ENCODE measurements at places on chromosomes 2 and 18.
A peak's percentile ranks its signal among the peaks of the same experiment; 100 is the strongest.

GRCh38 chr2:20985062-20985461, 58.8 kb downstream of the APOB start:
- no peak overlapping the region for H3K4me3 ChIP-seq
- no peak for DNase-seq
- peaks cover 40% of the 10 kb centered on the region for H3K27me3 ChIP-seq
- H3K36me3 ChIP-seq = no peaks in the 10 kb centered on the region
- no peak overlapping the region for H3K27ac ChIP-seq
- no peaks in the 10 kb centered on the region for H3K4me1 ChIP-seq

GRCh38 chr2:9403924-9404323, 19.4 kb downstream of the ITGB1BP1 start:
- H3K27ac ChIP-seq = no peak overlapping the region
- no peak overlapping the region for H3K4me3 ChIP-seq
- no peaks in the 10 kb centered on the region for H3K36me3 ChIP-seq
- no peak for DNase-seq

DNA sequence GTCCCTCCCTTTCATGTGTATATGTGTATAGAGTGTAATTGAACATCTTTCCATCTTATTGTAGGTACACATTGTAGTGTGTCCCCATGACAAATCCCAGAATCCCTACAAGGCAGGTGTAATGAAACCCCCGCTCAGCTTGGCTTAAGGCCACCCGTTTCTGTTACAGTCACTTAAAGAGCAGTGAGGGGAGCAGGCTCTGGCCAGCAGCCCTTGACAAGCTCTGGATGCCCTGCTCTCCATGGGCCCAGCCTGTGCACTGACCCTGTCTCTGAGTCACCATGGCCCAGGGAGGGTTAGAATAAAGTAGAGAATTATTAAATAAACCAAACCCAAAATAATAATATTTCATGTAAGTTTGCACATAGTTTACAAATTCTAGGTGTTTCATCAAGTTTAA, 17.2 kb upstream of the MAL start:
- no peak overlapping the region for H3K27ac ChIP-seq
- H3K4me1 ChIP-seq = peaks cover 6% of the 10 kb centered on the region
- no peak for DNase-seq

- H3K4me1 ChIP-seq = peaks cover 11% of the 10 kb centered on the region
- H3K4me3 ChIP-seq = no peak overlapping the region
- DNase-seq = no peak
- H3K27me3 ChIP-seq = no peaks in the 10 kb centered on the region
These were observed 41.1 kb downstream of the RAB3GAP1 start for GRCh38 chr2:135093193-135093592.

DNA sequence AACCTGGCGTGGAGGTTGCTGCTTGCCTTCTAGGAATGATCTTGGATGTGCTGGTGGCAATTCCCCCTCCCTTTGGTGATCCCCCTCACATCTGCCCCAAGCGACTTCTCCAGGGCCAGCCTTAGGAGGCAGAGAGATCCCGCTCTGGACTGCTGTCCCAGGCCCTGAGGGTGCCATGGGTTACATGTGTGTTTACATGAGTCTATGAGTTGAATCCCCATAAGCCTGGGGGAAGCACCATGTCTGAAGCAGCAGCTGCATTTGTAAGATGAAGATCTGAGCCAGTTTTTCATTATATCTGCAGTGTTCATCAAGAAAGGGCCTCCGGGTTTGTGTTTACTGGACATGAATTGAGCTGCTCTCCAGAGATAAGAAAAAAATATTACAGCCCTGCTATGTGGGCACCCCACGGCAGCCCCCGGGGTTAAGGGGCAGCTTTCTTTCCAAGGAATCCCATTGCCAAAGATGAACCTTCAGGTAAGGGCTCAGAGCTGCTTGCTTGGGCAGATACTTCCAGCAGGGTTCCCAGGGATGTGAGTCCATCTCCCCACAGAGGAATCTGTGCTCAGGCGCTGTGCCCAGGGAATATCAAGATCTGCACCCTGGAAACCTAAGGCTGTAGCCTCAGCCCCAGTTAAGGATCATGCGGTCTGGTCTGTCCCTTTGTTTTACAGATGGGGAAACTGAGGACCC, 46.0 kb downstream of the MRPS5 start:
- peak overlapping the region; percentile 85 for H3K4me3 ChIP-seq
- peak overlapping the region; percentile 94 for H3K27ac ChIP-seq
- no peaks in the 10 kb centered on the region for H3K36me3 ChIP-seq
- H3K4me1 ChIP-seq = peaks cover 53% of the 10 kb centered on the region
- no peaks in the 10 kb centered on the region for H3K27me3 ChIP-seq

DNA sequence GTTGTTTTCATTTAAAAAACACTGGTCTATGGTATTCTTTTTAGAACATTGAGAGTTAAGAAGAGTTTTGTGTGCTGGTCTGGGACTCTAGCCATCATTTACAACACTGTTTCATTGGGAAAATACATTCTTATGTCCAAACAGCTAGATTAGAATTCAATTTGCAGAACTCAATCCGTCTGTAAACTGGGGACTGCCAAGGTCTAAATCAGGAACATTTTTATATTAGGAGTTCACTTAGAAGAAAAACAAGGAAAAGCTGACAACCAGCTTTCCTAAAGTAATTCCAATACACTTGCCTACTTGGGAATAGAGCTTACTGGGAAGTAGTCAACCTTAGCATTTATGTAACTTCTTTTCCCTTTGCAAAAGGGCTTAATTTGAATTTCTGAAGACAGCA, 91.5 kb upstream of the RNF152 start:
- H3K27me3 ChIP-seq = peaks cover 14% of the 10 kb centered on the region
- no peaks in the 10 kb centered on the region for H3K36me3 ChIP-seq
- DNase-seq = no peak
- H3K4me3 ChIP-seq = no peak overlapping the region

DNA sequence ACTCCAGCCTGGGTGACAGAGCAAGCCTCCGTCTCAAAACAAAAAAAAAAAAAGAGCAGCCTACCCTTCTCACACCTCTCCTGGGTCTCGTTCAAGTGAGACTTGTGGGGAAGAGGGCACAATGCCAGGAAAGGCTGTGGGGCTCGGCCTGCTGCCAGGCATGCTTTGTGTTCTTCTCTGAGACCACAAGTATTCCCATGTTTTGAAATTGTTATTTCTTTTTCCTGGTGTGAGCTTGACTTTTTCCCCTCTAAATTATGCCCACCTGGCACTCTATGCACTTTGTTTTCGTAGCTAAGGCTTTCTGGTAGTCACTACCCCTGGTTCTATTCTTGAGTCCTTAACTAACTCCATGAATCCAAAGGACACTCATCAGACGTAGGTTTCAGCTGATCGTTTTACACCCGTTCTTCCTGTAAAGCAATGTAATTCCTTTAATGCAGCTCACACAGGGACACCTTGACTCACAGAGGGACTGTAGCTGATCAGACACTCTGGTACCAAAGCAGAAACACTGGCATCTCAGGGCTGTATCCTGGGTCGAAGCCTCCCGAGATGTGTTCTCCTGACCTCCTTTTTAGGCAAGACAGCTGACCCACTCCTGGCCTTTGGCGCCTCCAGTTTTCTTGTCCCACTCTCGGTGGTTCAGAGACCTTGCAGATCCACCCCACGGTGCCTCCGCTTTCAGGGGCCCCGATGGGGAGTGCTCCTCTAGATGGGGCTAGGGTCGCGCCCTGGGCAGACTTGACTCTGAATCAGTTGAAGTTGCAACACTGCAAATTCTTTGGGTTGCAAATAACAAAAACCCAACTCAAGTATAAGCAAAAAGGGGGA, 193.3 kb upstream of the AGAP1 start:
- H3K27me3 ChIP-seq = peaks cover 29% of the 10 kb centered on the region
- H3K27ac ChIP-seq = no peak overlapping the region
- no peaks in the 10 kb centered on the region for H3K4me1 ChIP-seq
- no peak for DNase-seq
- no peaks in the 10 kb centered on the region for H3K36me3 ChIP-seq

DNA sequence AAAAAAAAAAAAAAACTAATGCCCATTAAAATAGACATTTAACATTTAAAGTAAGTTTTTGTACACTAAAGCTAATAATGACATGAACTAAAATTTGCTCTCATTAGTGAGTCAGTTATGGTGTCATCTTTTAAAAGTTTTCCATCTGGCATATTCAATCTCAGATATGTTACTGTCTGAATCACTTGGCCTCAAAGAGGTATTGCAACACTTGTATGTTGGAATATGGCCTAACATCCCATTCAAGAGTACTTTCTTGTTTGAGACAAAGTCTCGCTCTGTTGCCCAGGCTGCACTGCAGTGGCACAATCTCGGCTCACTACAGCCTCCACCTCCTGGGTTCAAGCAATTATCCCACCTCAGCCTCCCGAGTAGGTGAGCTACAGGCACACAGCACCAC, 169.7 kb downstream of the TMEM163 start:
- H3K4me3 ChIP-seq = no peak overlapping the region
- peaks cover 33% of the 10 kb centered on the region for H3K27me3 ChIP-seq

- H3K4me3 ChIP-seq = no peak overlapping the region
- H3K4me1 ChIP-seq = no peaks in the 10 kb centered on the region
- H3K27ac ChIP-seq = no peak overlapping the region
- DNase-seq = no peak
These were observed 76.1 kb downstream of the CABYR start for GRCh38 chr18:24214913-24215312.

DNA sequence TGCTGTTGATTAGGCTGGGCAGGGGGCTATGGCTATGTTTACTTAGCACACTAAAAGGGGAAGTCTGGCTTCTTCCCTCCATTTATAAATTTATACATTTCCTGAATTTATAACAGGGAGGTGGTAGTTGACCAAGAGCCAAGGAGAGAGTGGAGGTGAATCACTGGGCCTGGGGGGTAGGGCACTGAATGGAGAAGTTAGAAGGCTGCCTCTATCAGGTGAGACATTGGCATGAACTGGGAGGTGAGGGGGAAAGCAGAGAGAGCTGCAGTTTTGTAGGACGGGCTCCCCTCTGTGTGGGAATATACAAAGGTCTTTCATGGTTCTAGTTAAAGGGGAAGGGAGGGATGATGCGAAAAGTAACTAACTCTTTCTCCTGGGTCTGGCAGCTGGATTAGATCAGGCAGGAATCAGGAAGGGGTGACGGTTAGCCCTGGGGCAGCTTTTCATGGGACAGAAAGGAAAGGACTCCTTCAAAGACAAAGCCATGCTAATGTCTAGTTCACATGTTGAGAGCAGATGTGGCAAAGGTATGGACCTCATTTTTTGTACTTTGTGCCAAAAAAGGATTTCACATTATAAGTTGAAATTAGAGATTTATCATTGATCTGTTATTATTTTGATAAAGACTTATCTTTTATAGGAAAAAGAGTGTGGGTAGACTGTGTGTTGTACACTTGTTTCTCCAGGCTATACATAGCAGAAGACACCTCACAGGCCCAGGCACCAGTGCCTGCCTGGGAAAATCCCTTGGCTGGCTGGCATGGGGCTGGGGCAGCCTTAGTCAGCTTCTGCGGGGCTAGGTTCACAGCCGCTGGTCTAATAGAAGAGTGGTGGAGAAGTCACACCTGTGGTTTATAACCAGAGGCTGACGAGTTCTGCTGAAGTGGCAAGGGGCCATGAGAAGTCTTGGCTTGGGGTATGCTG, 158.7 kb downstream of the CLIP4 start:
- H3K27me3 ChIP-seq = peaks cover 86% of the 10 kb centered on the region

GRCh38 chr2:148875387-148876051, 492 bp downstream of the KIF5C start:
- peaks cover 3% of the 10 kb centered on the region for H3K36me3 ChIP-seq
- peak; percentile 18 for DNase-seq
- peaks cover 14% of the 10 kb centered on the region for H3K4me1 ChIP-seq
- H3K27ac ChIP-seq = peak overlapping the region; percentile 84
- H3K27me3 ChIP-seq = peaks cover 13% of the 10 kb centered on the region

DNA sequence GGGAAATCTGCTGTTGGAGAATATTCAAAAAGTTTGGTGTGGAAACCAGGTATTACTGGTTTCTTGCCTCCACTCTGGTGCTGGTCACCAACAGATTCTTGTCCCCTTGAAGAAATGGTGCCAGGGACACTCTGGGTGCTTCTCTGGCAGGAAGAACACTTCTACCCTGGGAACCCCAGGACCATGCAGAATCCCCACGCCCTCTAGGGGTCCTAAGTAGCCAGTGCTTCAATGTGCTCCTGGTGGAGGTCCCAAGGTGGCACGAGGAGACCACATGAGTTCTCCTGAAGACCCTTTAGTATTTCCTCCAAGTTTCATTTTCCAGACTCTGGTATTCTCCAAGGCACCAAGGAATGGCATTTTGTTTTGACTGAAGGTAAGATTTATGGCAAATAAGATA, 380.6 kb downstream of the TSN start:
- no peak overlapping the region for H3K4me3 ChIP-seq
- DNase-seq = no peak
- no peaks in the 10 kb centered on the region for H3K4me1 ChIP-seq
- no peaks in the 10 kb centered on the region for H3K36me3 ChIP-seq
- no peaks in the 10 kb centered on the region for H3K27me3 ChIP-seq
- no peak overlapping the region for H3K27ac ChIP-seq

- H3K4me3 ChIP-seq = no peak overlapping the region
- H3K36me3 ChIP-seq = no peaks in the 10 kb centered on the region
- no peaks in the 10 kb centered on the region for H3K27me3 ChIP-seq
- H3K27ac ChIP-seq = no peak overlapping the region
- no peaks in the 10 kb centered on the region for H3K4me1 ChIP-seq
These were observed 251.8 kb downstream of the MEIS1 start for GRCh38 chr2:66686755-66687154.

- H3K4me3 ChIP-seq = no peak overlapping the region
- DNase-seq = no peak
- H3K36me3 ChIP-seq = peaks cover 4% of the 10 kb centered on the region
- no peak overlapping the region for H3K27ac ChIP-seq
- H3K27me3 ChIP-seq = peaks cover 46% of the 10 kb centered on the region
These were observed 84.5 kb upstream of the TMEM247 start for GRCh38 chr2:46394649-46395510.

GRCh38 chr2:25618676-25619075, 54.7 kb downstream of the DTNB start:
- H3K4me3 ChIP-seq = no peak overlapping the region
- no peak for DNase-seq
- peaks cover 10% of the 10 kb centered on the region for H3K36me3 ChIP-seq
- H3K4me1 ChIP-seq = peaks cover 5% of the 10 kb centered on the region
- no peak overlapping the region for H3K27ac ChIP-seq

DNA sequence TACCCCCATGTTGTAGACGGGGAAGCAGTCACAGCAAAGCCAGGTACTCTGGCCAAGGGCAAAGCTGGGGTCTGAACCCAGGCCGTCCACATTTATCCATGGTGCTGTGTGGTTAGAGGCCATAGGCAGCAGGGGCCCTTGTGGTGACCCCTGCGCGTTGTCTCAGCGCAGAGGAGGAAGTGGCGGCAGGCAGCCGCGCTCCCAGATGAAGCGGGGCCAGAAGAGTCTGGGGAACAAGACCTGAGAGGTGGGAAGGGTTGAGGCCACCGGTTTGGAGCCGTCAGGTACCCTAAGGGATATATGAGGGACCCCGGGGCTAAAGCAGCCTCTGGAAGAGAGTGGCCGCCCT, 770 bp downstream of the ZNF396 start:
- no peak for DNase-seq
- no peaks in the 10 kb centered on the region for H3K36me3 ChIP-seq
- H3K27me3 ChIP-seq = peaks cover 12% of the 10 kb centered on the region

- peak overlapping the region; percentile 92 for H3K27ac ChIP-seq
- DNase-seq = no peak
- H3K4me1 ChIP-seq = peaks cover 47% of the 10 kb centered on the region
- H3K27me3 ChIP-seq = no peaks in the 10 kb centered on the region
These were observed 88.6 kb downstream of the AAK1 start for GRCh38 chr2:69554981-69555380.

- no peak overlapping the region for H3K27ac ChIP-seq
- no peak for DNase-seq
- no peak overlapping the region for H3K4me3 ChIP-seq
- no peaks in the 10 kb centered on the region for H3K4me1 ChIP-seq
- peaks cover 2% of the 10 kb centered on the region for H3K36me3 ChIP-seq
These were observed 19.6 kb downstream of the RDH14 start for GRCh38 chr2:18540872-18541271.

GRCh38 chr2:39114771-39115170, 6.1 kb downstream of the SOS1 start:
- peaks cover 13% of the 10 kb centered on the region for H3K36me3 ChIP-seq
- H3K27me3 ChIP-seq = no peaks in the 10 kb centered on the region
- H3K4me3 ChIP-seq = peak overlapping the region; percentile 72
- peak overlapping the region; percentile 83 for H3K27ac ChIP-seq
- H3K4me1 ChIP-seq = peaks cover 72% of the 10 kb centered on the region
